ENCODE measurements at places on chromosomes 4 and X. TPM values are rescaled to one million over a fixed set of nuclear protein-coding genes. Genes with fewer than 3 reads are reported as not detected.

Gene TRPC3
- 0.11 TPM for total RNA-seq

Gene ADH1C
- not detected for total RNA-seq

Gene SORBS2
- 0.89 TPM for total RNA-seq

Gene CFAP299
- not detected for total RNA-seq

Gene LPAR4
- total RNA-seq, result not detected

Gene VBP1
- total RNA-seq, result 46.5 TPM

Gene STATH
- not detected for total RNA-seq

Gene MEPE
- not detected for total RNA-seq
